ENCODE measurements at places on chromosomes 16 and 17. TPM values are rescaled to one million over a fixed set of nuclear protein-coding genes. Genes with fewer than 3 reads are reported as not detected.
A peak's percentile ranks its signal among the peaks of the same experiment; 100 is the strongest.

The KRTAP1-5 gene
- not detected for polyA plus RNA-seq

The CYGB gene
- 3.7 TPM for polyA plus RNA-seq

The SLC16A13 gene
- 2.5 TPM for polyA plus RNA-seq

The ZG16 gene
- not detected for polyA plus RNA-seq

The CHST4 gene
- 0.08 TPM for polyA plus RNA-seq

DNA sequence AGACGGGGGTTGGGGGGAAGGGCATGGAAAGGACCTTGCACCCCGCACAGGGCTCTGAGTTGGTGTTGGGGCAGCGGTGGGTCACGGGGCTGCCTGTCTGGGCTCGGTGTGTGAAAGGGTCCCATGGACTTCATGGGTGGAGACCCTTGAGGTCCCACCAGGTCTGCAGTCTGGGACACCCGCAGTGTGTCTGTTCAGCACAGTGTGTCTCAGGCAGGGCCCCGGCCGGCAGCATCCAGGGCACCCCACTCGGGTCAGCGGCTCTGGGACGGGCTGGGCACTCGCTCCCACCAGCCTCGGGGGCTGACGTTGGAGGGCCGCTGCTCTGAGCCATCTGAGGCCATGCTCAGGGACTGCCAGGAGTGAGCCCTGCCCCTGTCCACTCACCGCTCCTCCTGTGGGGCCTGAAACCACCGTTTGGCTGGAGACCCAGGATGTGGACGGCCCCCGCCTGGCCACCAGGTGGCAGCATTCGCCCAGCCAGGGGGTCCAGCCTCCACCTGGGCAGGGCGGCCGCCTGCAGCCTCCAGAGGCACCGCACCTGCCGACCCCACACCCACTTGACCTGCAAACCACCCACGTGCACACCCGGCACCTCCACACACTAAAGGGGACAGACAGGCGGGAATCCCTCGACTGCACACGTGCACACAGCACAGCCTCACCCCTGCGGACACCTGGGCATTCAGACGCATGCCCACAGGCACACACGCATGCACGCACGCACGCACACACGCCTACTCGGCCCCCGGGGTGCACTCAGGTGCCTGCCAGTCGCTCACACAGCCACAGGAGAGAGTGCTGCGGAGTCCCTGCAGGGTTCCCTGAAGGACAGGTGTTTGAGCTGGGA, 10.1 kb upstream of the ZFPM1 start:
- H3K4me1 ChIP-seq, result peaks cover 15% of the 10 kb centered on the region
- no peak overlapping the region for H3K27ac ChIP-seq
- DNase-seq, result peak; percentile 98
- H3K4me3 ChIP-seq, result peak overlapping the region; percentile 35

DNA sequence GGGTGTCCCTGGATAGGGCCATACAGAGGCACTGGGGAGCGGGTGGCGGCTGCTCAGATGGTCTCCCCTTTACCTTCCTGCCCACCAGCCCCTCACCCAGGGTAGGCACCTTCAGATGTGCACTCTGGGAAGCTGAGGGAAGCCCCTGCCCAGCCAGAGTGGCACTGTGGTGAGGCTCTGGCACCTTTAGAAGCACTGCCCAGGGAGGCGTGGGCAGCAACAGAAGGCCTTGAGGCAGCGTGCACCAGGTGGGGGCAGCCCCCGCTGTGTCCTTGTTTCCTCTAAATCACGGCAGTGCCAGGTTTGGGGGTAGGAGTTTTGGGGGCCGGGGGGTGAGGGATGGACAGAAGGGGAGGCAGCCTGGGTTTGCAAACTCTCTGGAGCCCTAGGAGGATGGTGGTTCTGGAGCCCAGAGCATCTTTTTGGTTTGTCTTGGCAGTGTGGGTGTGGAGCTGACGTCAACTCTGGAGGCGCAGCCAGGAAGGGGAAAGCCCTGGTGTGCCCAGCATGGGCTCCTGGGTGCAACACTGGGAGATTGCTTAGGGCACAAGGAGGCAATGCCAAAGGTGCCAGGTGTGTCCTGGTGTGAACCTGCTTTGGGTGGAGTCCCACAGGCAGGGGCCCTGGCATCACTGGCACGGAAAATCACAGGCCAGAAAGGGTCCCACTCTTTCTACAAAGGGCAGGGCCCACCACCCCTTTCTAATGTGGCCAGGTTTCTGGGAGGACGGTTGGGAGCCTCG, 23.1 kb upstream of the CDC42EP4 start:
- H3K4me1 ChIP-seq, result peaks cover 15% of the 10 kb centered on the region
- no peak overlapping the region for H3K4me3 ChIP-seq
- H3K27ac ChIP-seq, result no peak overlapping the region
- H3K36me3 ChIP-seq, result no peaks in the 10 kb centered on the region

DNA sequence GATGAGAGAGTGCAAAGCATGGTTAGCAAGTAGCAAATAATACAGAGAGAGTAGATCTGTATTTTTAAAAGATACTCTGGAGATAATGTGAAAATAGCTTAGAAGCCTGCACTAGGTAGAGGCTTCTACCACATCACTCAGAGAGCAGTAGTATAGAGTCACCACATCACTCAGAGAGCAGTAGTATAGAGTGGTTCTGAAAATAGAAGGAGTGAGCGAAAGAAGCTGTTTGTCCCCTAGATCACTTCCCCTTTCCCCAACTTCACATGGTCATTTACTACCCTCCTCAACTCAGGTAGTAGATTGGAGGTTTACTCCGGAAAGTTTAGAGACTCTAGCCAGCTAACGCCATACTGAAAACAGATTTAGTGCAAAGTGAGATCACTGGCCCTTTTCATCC, 17.1 kb downstream of the DGKE start:
- peaks cover 27% of the 10 kb centered on the region for H3K36me3 ChIP-seq
- H3K4me3 ChIP-seq, result no peak overlapping the region
- no peaks in the 10 kb centered on the region for H3K4me1 ChIP-seq
- H3K27ac ChIP-seq, result no peak overlapping the region
- H3K27me3 ChIP-seq, result no peaks in the 10 kb centered on the region

- no peak overlapping the region for H3K27ac ChIP-seq
- no peaks in the 10 kb centered on the region for H3K27me3 ChIP-seq
- DNase-seq, result no peak
- peaks cover 9% of the 10 kb centered on the region for H3K4me1 ChIP-seq
Observed at GRCh38 chr16:87562201-87562600, 40.1 kb upstream of the JPH3 start.

DNA sequence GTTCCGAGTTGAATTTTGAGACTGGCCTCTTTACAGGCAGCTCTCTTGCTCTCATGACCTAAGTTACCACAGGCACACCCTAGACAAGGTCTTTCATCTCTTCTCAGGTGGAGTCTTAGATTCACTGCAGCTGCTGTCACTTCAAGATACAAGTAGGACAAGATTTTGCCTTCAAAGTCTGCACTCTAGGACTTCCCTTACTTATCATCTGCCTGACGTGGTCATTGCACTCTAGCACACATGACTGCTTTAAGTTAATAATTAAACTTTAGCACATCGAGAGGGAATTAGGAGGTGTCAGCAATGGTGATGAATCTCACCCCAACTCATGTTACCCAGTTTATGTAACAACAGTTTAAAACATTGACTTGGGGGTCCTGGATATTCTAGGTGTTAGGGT, 25.6 kb downstream of the RNF135 start:
- H3K27ac ChIP-seq, result no peak overlapping the region
- no peak overlapping the region for H3K4me3 ChIP-seq
- H3K36me3 ChIP-seq, result no peaks in the 10 kb centered on the region
- DNase-seq, result no peak
- H3K27me3 ChIP-seq, result no peaks in the 10 kb centered on the region

DNA sequence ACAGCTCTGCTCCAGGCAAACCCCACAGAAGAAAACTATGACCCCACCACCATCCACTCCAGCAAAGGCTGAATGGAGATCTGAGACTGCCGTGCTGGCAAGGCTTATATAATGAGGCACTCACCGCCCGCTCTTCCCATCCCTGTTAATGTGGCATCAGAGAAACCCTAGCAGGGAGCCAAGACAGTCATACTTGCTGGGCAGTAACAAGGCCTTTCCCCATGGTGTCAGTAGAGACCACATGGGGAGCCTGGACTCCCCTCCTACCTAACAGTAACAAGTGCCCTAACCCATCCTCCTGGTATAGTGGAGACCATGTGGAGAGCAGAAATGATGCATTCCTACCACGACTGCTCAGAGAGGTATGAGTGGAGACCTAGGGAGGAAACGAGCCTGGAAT, 235.2 kb downstream of the C16orf78 start:
- no peaks in the 10 kb centered on the region for H3K36me3 ChIP-seq
- peak; percentile 48 for DNase-seq

DNA sequence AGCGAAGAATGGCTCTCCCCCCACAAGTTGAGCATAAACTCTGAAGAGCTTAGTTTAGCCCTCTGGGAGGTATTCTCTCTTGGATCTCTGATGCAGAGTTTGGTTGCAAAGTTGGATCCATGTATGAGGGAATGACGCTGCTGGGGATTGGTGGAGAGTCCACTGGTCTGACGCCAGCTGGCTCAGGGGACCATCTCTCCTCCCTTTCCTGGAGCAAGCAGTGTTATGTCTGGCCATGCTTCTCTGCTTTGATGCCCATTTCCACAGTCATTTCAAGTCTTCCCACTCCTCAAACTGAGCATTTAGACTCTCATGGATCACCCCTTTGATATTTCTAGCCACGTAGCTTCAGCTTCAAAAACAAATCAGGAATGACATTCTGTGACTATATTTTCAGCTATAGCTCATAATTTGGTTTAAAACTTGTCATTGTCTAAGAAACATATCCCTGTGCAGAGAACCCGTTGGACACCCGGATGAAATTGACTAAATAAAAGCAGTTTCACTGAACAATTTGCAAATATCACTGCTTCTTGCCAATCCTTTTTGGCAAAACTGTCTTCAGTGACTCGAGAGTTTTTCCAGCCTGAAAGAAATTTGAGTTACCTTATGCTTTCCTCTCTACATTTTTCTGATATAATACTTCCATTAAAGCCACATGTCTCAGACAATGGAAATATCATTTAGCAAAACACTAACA, 193.4 kb upstream of the CDH11 start:
- peaks cover 19% of the 10 kb centered on the region for H3K4me1 ChIP-seq
- H3K27me3 ChIP-seq, result no peaks in the 10 kb centered on the region
- no peak for DNase-seq
- no peak overlapping the region for H3K27ac ChIP-seq

Data from SK-N-SH (cell line).